ENCODE measurements at places on chromosomes 12 and 14.

DNA sequence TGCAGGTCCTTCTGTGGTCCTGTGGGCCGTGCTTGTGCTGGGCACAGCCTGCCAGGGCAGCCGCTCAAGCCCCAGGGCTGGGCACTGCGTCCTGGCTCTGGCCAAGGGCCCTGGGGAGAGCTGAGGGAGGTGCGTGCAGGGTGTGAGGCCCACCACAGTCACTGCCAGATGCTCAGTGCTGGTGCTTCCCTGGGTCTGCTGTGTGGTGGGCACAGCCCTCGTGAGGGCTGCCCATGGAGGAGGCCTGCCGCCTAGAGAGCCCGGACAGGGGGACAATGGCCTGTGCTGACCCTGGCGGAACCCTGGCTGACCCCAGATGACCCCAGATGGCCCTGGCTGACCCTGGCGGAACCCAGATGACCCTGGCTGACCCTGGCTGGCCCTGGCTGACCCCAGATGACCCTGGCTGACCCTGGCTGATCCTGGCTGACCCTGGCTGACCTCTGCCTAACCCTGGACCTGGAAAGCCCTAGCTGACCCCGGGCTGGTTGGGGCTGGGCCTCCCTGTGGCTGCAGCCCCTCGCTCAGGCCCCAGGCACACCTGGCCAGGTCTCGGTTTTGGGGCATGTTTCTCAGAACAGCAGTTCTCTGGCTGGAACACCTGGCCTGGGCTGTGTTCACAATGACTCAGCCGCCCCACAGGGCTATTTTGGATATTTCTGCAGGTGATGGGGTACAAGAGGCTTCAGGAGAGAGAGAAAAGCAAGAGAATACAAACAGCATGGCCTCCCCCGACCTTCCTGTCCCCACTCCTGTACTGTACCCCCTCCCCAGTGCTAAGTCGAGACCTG, 55.4 kb downstream of the TMEM121 start:
- no peak overlapping the region for H3K27ac ChIP-seq
- peak; percentile 64 for DNase-seq
- H3K4me3 ChIP-seq, result no peak overlapping the region
- H3K27me3 ChIP-seq, result no peaks in the 10 kb centered on the region
- no peaks in the 10 kb centered on the region for H3K4me1 ChIP-seq

- H3K36me3 ChIP-seq, result peaks cover 39% of the 10 kb centered on the region
- H3K27me3 ChIP-seq, result no peaks in the 10 kb centered on the region
- no peak overlapping the region for H3K27ac ChIP-seq
- peaks cover 25% of the 10 kb centered on the region for H3K4me1 ChIP-seq
Measured at GRCh38 chr14:68619790-68620574, 172.9 kb downstream of the ZFP36L1 start.

DNA sequence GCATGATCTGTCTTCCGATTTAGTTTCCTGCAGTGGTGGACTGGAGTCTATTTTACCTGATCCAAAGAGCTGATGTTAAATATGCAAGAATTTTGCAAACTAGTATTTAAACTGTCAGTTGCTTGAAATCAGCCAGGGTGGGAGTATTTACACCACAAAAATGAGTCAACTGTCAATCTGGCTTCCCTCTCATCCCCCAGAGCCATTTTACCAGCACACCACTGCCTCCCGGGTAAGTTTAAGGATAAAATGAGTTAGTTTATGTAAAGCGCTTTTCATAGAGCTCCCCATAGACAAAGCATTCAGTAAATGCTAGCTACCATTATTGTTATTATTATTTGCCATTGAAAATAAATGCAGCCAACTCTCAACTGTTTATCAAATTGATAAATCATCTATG, 106.3 kb upstream of the FRMD6 start:
- no peak overlapping the region for H3K27ac ChIP-seq
- H3K4me1 ChIP-seq, result peaks cover 34% of the 10 kb centered on the region
- H3K36me3 ChIP-seq, result no peaks in the 10 kb centered on the region
- peak overlapping the region; percentile 34 for H3K4me3 ChIP-seq

- H3K4me3 ChIP-seq, result peak overlapping the region; percentile 100
- H3K36me3 ChIP-seq, result no peaks in the 10 kb centered on the region
- H3K27me3 ChIP-seq, result peaks cover 5% of the 10 kb centered on the region
- peak overlapping the region; percentile 98 for H3K27ac ChIP-seq
Measured at GRCh38 chr12:110741341-110742095, 1.2 kb downstream of the PPP1CC start.

GRCh38 chr14:68873376-68873775, 80.5 kb upstream of the ZFP36L1 start:
- no peaks in the 10 kb centered on the region for H3K27me3 ChIP-seq
- H3K4me3 ChIP-seq, result no peak overlapping the region
- no peak overlapping the region for H3K27ac ChIP-seq

DNA sequence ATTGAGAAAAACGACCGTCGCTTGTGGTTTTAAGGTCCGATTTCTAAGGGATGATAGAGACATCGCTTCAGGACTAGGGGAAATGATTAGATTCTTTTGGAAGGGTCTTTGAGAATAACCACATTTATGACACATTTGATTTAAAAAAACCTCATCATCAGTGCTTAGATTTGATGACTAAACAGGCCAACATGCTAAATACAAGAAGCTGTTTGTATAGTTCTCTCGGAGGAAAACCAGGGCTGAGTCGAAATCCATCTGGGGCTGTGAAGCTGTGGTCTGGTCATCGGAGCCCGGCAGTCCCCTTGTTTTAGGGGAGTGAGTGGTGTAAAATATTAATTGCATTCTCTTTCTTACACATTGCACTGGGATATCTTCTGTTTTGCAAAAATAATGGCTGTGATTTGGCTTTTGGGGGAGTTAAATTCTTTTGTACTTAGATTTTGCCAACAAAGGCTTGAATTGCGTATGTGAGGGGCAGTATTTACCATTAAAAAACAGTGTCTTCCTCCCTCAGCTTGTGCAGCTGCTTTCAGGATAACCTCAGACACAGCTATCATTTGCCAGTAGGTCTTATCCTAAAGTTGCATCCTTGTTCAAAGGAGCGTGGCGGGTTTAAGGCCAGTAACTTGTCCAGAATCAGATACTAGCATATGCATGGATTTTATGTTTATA, 550 bp downstream of the GNG2 start:
- H3K27ac ChIP-seq, result peak overlapping the region; percentile 69
- peaks cover 34% of the 10 kb centered on the region for H3K4me1 ChIP-seq
- H3K36me3 ChIP-seq, result no peaks in the 10 kb centered on the region
- peaks cover 27% of the 10 kb centered on the region for H3K27me3 ChIP-seq
- no peak for DNase-seq

DNA sequence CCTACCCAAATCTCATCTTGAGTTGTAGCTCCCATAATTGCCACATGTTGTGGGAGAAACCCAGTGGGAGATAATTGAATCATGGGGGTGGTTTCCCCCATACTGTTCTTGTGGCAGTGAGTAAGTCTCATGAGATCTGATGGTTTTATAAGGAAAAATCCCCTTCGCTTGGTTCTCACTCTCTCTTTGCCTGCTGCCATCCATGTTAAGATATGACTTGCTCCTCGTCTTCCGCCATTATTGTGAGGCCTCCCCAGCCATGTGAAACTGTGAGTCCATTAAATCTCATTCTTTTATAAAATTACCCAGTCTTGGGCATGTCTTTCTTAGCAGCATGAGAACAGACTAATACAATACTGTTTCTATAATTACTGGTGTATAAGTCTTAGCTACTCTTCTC, 6.5 kb upstream of the BCAT1 start:
- H3K27me3 ChIP-seq, result peaks cover 5% of the 10 kb centered on the region
- no peak for DNase-seq
- peaks cover 3% of the 10 kb centered on the region for H3K4me1 ChIP-seq
- no peak overlapping the region for H3K4me3 ChIP-seq
- no peak overlapping the region for H3K27ac ChIP-seq

GRCh38 chr12:52913431-52913821, 8.6 kb upstream of the KRT8 start:
- peak overlapping the region; percentile 63 for H3K27ac ChIP-seq
- DNase-seq, result no peak
- no peak overlapping the region for H3K4me3 ChIP-seq
- peaks cover 4% of the 10 kb centered on the region for H3K36me3 ChIP-seq
- H3K4me1 ChIP-seq, result peaks cover 27% of the 10 kb centered on the region
- no peaks in the 10 kb centered on the region for H3K27me3 ChIP-seq

DNA sequence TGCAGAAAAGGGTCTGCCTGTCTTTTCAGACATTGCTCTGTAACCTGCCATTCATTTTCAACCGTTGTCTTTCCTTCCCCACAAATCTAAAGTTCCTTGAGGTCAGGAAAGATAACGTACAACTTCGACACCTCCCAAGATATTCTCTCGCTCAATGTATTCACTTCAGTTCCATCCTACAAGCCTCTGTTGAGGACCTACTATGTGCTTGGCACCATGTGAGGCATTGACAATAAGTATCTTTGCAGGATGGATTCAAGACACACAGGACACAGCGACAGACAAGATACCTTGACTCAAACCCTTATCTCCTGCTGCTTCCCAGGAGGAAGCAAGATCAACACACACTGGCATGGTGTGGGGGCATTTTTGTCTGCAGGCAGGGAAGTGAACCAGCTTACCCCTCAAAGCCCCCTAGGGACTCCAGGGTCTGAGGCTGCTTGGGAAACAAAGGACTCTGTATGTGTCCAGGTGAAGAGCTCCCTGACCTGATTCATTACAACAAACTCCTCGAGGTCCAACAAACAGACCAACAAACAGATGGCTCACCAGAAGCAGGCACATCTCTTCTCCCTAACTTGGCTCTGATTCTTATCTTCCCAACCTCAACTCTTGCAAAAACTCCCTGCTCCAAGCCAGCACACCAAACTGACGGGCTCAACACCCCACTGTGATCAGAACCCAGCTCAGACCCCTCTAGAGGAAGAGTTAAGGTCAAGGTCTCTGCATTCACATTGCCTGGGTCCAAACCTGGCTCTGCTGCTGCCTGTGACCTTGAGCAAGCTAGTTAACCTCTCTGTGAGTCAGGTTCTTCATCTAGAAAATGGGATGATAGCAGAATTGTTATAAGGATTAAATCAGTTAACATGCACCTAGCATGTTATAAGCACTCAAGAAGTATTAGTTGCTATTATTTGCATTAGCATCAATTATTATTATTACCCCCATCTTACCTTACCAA, 6.3 kb downstream of the NUAK1 start:
- no peak overlapping the region for H3K27ac ChIP-seq
- H3K4me3 ChIP-seq, result no peak overlapping the region
- peaks cover 7% of the 10 kb centered on the region for H3K36me3 ChIP-seq
- H3K4me1 ChIP-seq, result peaks cover 67% of the 10 kb centered on the region

- no peaks in the 10 kb centered on the region for H3K36me3 ChIP-seq
- peaks cover 12% of the 10 kb centered on the region for H3K4me1 ChIP-seq
- peaks cover 9% of the 10 kb centered on the region for H3K27me3 ChIP-seq
- H3K27ac ChIP-seq, result no peak overlapping the region
- DNase-seq, result no peak
- no peak overlapping the region for H3K4me3 ChIP-seq
Measured at GRCh38 chr14:30553311-30553989, 5.5 kb upstream of the G2E3 start.

- H3K4me3 ChIP-seq, result no peak overlapping the region
- DNase-seq, result no peak
Measured at GRCh38 chr14:50093496-50093895, 22.9 kb downstream of the VCPKMT start.

DNA sequence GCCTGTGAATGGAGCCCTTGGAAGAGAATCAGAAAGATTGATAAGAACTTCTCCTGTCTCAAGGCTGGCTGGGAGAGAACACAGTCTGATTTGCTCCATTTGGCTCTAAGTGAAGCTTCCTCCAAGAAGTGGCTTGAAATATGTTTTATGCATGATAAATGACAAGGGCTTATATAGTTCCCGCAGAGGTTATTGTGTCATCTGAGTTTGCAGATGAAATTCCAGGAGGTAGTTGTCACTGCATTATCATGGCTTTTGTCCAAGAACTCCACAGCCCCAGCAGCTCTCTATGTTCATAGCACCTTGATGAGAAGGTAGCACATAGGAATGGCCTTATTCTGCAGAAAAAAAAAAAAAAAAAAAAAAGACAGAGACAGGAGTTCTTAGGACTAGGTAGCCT, 108.5 kb downstream of the DACT1 start:
- H3K4me1 ChIP-seq, result peaks cover 46% of the 10 kb centered on the region
- no peak for DNase-seq
- H3K36me3 ChIP-seq, result no peaks in the 10 kb centered on the region
- no peak overlapping the region for H3K4me3 ChIP-seq

DNA sequence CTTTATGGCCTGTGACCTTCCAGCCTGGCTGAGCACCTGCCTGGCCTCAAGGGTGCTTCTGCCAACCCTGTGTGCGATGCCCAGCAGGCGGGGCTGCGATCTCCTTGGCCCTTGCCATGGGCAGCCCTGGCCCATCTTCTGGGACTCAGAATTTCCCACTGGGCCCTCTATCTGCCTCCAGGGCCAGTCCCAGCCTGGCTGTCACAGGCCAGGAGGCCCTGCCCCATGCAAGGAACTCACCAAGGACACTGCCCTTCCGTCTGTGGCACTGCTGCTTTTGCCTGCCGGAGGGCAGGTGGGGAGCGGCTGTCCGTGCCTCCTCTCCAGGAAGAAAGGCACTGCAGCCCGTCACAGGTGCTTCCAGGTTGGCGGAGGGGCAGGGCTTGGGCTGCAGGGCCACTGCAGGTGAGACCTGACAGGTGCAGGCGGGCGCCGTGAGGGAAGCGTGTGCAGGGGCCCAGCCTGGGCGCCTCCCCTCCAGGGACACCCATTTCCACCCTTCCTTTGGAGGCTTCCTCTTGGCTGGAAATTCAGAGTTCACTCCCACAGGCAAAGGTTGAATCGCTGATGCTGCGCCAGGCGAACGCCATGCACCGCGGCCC, 177.8 kb downstream of the KIF26A start:
- H3K27me3 ChIP-seq, result peaks cover 19% of the 10 kb centered on the region
- H3K27ac ChIP-seq, result no peak overlapping the region
- H3K36me3 ChIP-seq, result no peaks in the 10 kb centered on the region
- H3K4me3 ChIP-seq, result no peak overlapping the region

GRCh38 chr12:90953956-90954421, 987 bp downstream of the CCER1 start:
- no peaks in the 10 kb centered on the region for H3K36me3 ChIP-seq
- no peaks in the 10 kb centered on the region for H3K27me3 ChIP-seq
- no peak overlapping the region for H3K4me3 ChIP-seq
- H3K4me1 ChIP-seq, result no peaks in the 10 kb centered on the region

- no peak for DNase-seq
- H3K4me1 ChIP-seq, result no peaks in the 10 kb centered on the region
- H3K27ac ChIP-seq, result no peak overlapping the region
- H3K27me3 ChIP-seq, result peaks cover 4% of the 10 kb centered on the region
Measured at GRCh38 chr12:559906-560455, 100.2 kb downstream of the B4GALNT3 start.

DNA sequence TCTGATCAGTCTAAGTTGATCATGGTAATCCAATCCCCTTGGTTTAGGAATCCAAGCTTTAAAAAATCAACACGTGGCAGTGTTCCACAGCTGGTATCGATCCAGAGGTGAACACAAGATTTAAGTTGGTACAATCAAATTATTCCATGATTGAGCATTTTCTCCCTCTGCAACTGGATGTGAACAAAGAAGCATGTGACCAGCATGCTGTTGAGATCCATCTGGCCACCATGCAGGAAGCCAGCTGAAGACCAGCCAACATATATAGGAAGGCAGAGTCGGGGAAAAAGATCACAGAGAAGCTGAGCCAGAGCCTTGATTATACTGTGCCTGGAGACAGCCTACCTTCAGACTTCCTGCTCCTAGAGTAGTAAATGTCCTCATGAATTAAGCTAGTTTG, 158.3 kb downstream of the SEC23A start:
- DNase-seq, result no peak
- H3K27ac ChIP-seq, result no peak overlapping the region
- no peak overlapping the region for H3K4me3 ChIP-seq
- H3K36me3 ChIP-seq, result no peaks in the 10 kb centered on the region
- H3K4me1 ChIP-seq, result no peaks in the 10 kb centered on the region
